M059J (cell line): ENCODE measurements at places on chromosomes 4 and X. TPM values are rescaled to one million over a fixed set of nuclear protein-coding genes. Genes with fewer than 3 reads are reported as not detected.
A peak's percentile ranks its signal among the peaks of the same experiment; 100 is the strongest.

GRCh38 chrX:40646489-40647306 lies 663 bp downstream of the CXorf38 start:
- DNase-seq = peak; percentile 62

- peak; percentile 67 for DNase-seq
These were observed 62.7 kb upstream of the PHKA2 start for GRCh38 chrX:19046343-19047215.

GRCh38 chr4:37620176-37620575 lies 66.0 kb downstream of the RELL1 start:
- DNase-seq = no peak

DNA sequence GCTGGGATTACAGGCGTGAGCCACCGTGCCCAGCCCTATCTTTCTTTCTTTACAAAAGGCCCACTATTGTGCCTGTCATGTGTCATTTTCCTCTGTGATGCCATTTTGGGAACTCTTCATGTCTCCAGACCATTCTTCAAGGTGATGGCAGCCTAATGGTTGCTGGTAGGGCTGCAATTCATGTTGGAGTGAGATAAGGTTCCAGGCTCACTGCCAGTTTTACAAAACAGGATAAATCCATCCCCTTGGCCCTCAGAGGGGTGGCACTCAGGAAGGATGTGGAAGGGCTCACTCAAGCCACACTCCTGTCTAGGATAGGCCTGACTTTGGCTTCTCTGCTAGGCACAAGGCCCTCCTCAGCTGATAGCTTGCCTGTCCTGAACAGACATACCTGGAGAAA lies 3.8 kb downstream of the TCEAL9 start:
- DNase-seq = peak; percentile 59

TMPRSS11F gene
- not detected in 2 replicates for total RNA-seq

FMR1NB gene
- total RNA-seq = not detected in 2 replicates

ARAP2 gene
- 0.32 and 0.47 TPM in 2 replicates for total RNA-seq
